Stimulated activated naive CD4-positive, alpha-beta T cell (primary cell): ENCODE measurements at places on chromosomes 7 and 10.

- DNase-seq: peak; percentile 73
Measured at GRCh38 chr7:47945261-47946015, 2.8 kb downstream of the PKD1L1 start.

GRCh38 chr7:30694774-30695721 is 12.8 kb upstream of the CRHR2 start:
- no peak for DNase-seq

DNA sequence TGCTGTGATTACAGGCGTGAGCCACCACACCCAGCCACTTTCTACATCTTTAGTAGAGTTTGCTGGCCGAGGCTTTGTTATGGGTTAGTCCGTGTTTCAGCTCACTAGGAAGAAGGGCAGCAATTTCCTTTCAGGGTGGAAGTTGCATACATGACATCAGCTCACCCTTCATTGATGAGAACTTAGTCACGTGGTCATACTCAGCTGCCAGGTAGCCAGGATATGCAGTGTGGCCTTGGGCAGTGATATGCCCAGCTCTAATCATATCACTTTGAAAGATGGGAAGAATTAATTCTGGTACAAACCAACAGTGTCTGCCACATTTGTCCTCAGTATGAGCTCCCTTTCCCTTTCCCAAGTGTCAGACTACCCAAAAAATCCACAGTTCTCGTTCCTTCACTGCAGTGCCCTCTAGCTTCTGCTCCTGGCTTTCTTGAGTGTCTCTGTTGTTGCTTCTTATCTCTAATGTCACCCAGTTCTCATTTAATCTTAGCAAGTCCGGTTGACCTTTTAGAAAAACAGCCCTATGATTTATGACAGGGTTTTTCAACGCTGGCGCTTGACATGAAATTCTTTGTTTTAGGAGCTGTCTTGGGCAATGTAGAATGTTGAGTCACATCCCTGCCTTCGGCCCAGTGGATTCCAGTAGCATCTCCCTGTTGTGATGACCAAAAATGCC is 108.7 kb upstream of the ITGB1 start:
- no peak for DNase-seq

- no peak for DNase-seq
Measured at GRCh38 chr10:86370006-86370585, 3.5 kb upstream of the GRID1 start.
